Left kidney (tissue), 8 donors: ENCODE measurements at places on chromosomes 16 and 17. TPM values are rescaled to one million over a fixed set of nuclear protein-coding genes. Genes with fewer than 3 reads are reported as not detected.

VAT1 gene
- polyA plus RNA-seq: 113 TPM

HAP1 gene
- polyA plus RNA-seq: 1.3 TPM

TP53TG3B gene
- not detected for polyA plus RNA-seq

KRTAP16-1 gene
- polyA plus RNA-seq: not detected

COL1A1 gene
- polyA plus RNA-seq: 397 TPM

TAF1C gene
- 40.1 TPM for polyA plus RNA-seq

GNAO1 gene
- 5.7 TPM for polyA plus RNA-seq

SOX9 gene
- 17.8 TPM for polyA plus RNA-seq

TBC1D26 gene
- polyA plus RNA-seq: 0.67 TPM

CD68 gene
- 56.8 TPM for polyA plus RNA-seq

DYNLRB2 gene
- polyA plus RNA-seq: 9.8 TPM

CCDC40 gene
- 21.5 TPM for polyA plus RNA-seq

NT5M gene
- polyA plus RNA-seq: 3.9 TPM

CHAD gene
- polyA plus RNA-seq: 4.0 TPM

CHTF18 gene
- 22.9 TPM for polyA plus RNA-seq

MT1M gene
- polyA plus RNA-seq: 0.30 TPM

LGALS9B gene
- polyA plus RNA-seq: not detected

ECI1 gene
- 55.2 TPM for polyA plus RNA-seq

FAM222B gene
- polyA plus RNA-seq: 20.6 TPM

WSCD1 gene
- 13.2 TPM for polyA plus RNA-seq

WNK4 gene
- polyA plus RNA-seq: 10.1 TPM

ADAP2 gene
- polyA plus RNA-seq: 3.4 TPM

ADAD2 gene
- polyA plus RNA-seq: not detected

SMPD3 gene
- 1.3 TPM for polyA plus RNA-seq

ACSF2 gene
- polyA plus RNA-seq: 122 TPM

CARD14 gene
- 2.2 TPM for polyA plus RNA-seq

ATP2A1 gene
- polyA plus RNA-seq: 7.0 TPM

CIAO3 gene
- 26.7 TPM for polyA plus RNA-seq

BAHCC1 gene
- 17.9 TPM for polyA plus RNA-seq

KRTAP9-2 gene
- polyA plus RNA-seq: not detected

DVL2 gene
- 52.5 TPM for polyA plus RNA-seq

FBXW10B gene
- 1.4 TPM for polyA plus RNA-seq

ZNF594 gene
- polyA plus RNA-seq: 28.7 TPM

ST6GALNAC2 gene
- polyA plus RNA-seq: 8.1 TPM

ZPBP2 gene
- polyA plus RNA-seq: not detected

FADS6 gene
- polyA plus RNA-seq: 0.80 TPM

CCL5 gene
- polyA plus RNA-seq: 1.5 TPM

ZDHHC1 gene
- 11.5 TPM for polyA plus RNA-seq

C17orf78 gene
- 0.30 TPM for polyA plus RNA-seq

KRT20 gene
- 0.33 TPM for polyA plus RNA-seq

MYO1C gene
- 61.1 TPM for polyA plus RNA-seq
